ENCODE measurements at places on chromosomes 7 and 10.
A peak's percentile ranks its signal among the peaks of the same experiment; 100 is the strongest.

- DNase-seq, result no peak
Measured at GRCh38 chr7:12596225-12596790, 25.8 kb downstream of the SCIN start.

DNA sequence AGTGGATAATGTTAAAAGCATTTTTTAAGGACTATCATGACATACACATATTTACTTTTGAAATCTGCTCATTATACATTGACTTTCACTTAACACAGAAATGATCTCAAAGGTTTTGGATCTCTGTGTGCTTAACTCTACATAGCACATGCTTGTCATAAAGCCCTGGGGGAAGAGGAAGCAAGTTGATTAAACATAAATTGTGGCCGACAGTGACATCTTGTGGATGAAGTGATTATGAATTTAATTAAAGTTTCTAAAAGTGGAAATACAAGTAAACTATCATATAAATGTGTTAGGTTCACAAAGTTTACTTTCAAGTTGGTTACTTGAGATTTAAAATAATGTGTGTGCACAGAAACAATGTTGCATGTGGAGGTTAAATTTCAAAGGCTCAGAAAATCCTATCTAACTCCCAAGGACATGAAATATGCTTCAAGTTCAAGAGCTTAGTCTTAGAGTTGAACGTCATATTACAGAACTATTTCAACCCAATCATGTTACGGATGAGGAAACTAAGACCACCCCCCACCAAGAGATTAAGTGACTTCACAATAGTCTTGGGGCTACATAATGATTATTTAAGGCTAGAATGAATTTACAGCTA lies 1247.8 kb downstream of the GATA3 start:
- peak; percentile 40 for DNase-seq

DNA sequence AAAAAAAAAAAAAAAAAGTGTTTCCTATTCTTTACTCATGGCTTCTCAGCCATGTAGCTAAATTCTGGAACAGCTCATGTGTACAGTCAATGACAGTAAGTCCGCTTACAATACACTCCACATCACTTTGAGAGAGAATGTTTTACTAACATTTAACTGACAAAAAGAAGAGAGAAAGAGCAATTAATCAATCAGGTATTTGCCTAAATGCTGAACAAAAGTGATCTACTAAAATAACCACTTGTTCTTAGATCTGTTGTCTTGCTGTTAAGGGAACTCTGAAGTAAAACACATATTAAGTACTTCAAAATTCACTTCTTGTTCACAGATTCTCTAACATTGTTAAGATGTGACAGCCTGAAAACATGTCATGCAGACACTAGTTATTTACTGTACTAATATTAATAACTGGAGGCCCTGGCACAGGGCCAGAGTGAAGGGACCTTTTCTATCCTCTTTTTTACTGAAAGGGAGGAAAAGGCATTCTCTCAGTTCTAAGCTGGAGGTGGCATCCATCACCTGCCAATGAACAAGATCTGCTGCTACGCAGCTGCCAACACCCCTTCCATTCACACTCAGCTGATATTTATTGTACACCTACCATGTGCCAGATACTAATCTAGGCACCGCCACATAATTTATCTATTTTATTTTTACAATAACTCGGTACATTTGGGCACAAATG lies 72.6 kb downstream of the AHR start:
- DNase-seq, result no peak

- DNase-seq, result no peak
Measured at GRCh38 chr10:111885919-111886318, 297.6 kb downstream of the GPAM start.

- DNase-seq, result no peak
Measured at GRCh38 chr10:29642990-29643389, 8.2 kb upstream of the SVIL start.

DNA sequence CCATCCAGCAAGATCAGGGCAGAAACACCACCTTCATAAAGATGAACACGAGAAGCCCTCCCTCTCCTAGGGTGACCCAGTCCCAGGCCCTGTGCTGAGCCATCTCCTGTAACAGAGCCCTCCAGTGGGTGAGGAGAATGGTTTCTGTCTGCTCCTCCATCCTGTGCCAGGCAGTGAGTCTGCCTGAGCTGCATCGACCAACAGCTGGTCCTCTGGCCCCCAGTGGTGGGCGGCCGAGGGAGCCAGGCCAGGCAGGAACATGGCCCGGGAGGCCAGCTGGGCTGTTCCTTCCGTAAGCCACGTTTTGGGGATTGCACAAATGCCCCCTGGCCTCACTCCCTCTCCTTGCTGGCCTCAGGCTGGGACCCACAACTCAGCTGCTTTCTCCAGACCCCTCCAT lies 73.5 kb downstream of the GRB10 start:
- DNase-seq, result no peak

DNA sequence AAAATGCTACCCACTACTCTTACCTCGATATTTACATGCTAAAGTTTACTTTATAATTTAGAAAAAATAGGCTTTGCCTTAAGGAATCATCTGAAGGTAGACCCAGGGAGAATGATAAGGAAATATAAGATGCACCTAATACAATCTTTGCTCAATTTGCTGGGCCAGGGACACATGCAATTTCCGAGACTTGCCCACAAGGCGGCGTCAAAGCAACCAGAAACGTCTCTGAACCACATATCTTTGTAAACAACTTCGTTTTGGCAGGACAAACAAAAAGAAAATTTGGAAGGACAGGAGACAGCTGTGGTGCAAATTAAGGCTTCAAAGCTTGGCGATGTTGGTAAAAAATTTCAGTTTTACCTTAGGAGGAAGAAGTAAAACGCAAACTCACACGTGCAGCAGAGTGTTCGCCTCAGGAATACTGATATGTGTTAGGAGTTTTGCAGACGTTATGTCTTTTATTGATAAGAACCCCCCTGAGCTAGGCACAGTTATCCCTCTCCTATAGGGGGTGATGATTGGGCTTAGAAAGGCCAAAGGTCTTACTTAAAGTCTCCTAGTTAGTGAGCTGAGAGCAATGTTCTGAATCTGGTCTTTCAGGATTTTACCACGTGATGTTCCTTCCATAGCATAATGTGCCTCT lies 134.3 kb downstream of the PRKCQ start:
- DNase-seq, result peak; percentile 34

GRCh38 chr7:106775552-106775936 lies 89.5 kb upstream of the PIK3CG start:
- peak; percentile 31 for DNase-seq

DNA sequence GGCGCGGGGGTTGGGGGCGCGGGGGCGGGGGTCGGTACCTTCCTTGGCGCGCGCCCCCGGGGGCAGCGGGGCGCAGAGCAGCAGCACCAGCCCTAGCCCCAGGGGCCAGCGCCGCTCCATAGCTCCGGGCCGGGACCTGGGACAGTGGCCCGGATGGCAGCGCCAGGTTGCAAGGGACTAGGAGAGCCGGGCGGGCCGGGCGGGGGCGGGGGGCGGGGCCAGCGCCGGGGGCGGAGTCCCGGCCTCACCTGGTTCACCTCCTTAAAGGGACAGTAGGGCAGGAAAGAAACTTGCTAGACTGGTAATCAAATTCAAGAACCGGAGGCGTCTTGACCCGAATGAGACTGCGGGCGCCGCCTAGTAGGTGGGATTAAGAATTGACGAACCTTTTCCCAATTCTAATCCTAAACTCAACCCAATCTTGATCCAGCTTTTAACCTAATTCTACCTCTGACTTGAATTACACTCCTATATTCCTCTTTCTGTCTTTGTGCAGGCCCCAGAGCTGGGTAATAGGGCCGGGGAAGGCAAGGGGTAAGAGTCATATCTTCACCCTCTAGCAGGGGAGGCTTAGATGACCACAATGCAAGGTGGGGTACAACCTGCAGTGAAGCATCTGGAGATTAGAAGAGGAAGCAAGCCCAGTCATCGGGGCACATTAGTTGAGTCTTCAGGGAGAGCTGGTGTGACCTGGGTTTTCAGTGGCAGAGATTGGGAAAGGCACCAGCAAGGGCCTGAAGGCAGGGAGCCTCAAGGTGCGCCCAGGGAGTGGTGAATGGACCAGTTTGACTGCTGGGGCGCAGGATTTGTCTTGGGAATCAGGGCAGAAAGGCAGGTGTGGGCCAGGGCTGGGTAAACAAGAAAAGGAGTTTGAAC lies at the start of gene EPHA1:
TSS of gene EPHA1 (minus strand) at position 171 of the 876 bp plus-strand sequence. CDS start at position 120, 51 bp downstream.
- DNase-seq, result peak; percentile 26

DNA sequence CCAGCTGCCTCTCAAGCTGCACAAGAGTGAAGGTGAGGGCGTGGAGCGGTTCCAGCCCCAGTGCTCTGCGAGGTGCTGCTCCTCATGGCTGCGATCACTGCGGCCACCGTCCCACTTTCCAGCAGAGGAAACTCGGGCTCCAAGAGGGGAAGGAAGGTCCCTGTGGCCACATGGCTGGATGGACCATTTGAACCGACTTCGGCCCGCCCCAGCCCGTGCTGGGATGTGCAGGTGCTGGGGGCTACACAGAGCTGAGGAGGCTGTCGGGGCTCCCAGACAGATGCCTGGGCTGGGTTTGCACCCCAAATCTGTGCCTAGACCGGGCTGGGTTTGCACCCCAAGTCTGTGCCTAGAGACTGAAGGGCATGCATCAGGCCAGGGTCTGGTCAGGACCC lies 186.6 kb downstream of the DNAJB6 start:
- DNase-seq, result no peak

GRCh38 chr7:126394406-126394805 lies 858.3 kb downstream of the GRM8 start:
- DNase-seq, result no peak

DNA sequence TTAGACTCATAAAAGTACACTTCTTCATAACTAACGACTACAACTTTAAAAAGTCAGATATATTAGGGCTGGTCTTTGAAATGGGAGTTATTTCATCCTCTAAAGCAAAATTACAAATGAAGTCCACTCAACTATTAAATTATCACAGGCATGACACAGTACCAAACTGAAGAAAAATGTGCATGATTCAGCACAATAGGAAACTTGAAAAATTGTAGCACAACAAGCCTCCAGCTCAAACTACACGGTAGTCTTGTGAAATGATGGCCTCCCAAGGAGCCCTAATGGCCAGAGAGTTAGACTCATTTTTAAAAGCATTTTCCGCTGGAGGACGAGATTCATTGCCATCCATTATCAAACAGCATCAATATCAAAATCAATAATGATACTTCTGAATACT lies 76.4 kb downstream of the MAGI2 start:
- no peak for DNase-seq

DNA sequence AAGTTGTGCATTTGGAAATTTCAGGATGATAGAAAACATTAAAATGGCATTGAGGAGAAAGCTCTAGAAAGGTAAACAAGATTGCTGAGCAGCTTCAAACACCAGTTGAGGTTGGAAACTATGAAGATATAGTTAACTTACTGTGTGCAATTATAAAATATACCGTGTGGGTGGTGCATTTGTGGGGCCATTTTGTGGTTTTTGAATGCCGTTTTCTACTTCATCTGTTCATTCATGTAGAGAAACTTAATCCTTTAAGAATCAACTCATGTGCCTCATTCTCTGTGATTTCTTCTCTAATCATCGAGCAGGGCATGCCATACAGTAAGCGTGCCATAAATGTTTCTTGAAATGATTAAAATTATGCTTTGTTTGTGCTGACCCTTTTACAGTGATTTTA lies 232.8 kb upstream of the TEX47 start:
- no peak for DNase-seq

All from CD14-positive monocyte (primary cell).